ENCODE measurements at places on chromosomes 1 and 21.

- no peak for DNase-seq
Observed at GRCh38 chr1:43306688-43307457, 6.1 kb downstream of the TIE1 start.

GRCh38 chr21:43917515-43918384 is 52.7 kb downstream of the AGPAT3 start:
- DNase-seq = peak; percentile 21

DNA sequence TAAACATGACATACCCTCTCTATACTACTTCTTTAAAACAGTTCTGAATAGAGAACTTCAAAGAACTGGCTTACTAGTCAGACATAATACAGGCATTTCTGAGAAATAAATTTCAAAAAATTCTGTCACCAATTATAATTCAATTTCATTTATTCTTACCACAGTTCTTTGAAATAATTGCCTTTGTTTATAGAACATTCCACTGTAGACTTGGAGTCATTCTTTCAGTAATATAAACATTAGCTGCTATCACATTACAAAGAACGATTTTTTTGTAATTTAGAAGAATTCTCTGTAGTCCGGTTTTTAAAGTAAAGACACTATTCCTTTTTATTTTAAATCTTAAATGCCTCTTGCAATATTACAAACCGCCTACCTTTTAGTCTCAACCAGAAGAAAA is 146.4 kb upstream of the COL11A1 start:
- DNase-seq = no peak

DNA sequence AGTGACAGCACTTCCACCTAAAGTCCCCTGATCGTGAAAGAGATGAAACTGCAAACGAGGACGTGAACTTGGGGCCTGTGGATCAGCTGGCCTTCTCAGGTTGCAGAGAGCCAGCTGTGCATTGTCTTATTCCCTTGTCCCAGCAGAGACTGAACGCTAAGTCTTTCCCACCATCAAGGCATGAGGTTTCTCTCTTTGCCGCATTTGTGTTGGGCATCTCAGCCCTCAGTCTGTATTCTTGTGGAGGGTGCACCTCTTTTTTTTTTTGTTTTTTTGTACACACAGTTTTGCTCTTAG is 71.4 kb downstream of the KIF26B start:
- DNase-seq = no peak

Measured in MCF 10A (cell line).